ENCODE measurements at places on chromosomes 4 and X.

GRCh38 chr4:118280501-118281218 is 72.1 kb downstream of the PRSS12 start:
- no peak for DNase-seq

GRCh38 chr4:175807547-175807946 is 4.5 kb downstream of the GPM6A start:
- DNase-seq, result no peak

DNA sequence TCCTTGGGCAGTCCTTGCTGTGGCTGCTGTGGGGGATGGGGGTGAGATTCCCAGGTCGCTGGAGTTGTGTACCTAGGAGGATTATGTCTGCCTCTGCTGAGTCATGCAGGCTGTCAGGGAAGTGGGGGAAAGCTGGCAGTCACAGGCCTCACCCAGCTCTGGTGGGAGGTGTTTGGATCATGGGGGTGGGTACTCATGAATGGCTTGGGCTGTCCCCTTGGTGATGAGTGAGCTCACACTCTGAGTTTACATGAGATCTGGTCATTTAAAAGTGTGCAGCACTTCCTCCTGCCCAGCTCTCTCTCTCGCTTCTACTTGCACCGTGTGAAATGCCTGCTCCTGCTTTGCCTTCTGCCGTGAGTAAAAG is 24.6 kb upstream of the PDLIM3 start:
- no peak for DNase-seq

- DNase-seq, result no peak
Observed at GRCh38 chr4:110735686-110736085, 112.8 kb upstream of the PITX2 start.

GRCh38 chr4:185852961-185853360 is 41.0 kb upstream of the SORBS2 start:
- DNase-seq, result no peak

GRCh38 chrX:42772874-42773273 is 5.1 kb downstream of the PPP1R2C start:
- no peak for DNase-seq

DNA sequence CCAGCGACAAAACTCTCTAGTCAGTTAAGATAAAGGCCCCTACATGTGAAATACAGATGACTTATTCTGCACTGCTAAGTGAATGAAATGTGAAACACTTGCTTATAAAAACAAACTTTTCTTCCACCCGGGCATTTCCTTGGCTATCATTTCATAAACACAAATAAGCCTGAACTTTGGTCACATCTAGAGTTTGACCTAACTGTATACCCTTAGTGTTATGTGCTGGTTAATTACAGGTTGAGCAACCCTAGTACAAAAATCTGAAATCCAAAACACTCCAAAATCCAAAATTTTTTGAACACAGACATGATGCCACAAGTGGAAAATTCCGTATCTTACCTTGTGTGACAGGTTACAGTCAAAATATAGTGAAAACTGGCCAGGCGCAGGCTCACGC is 45.9 kb downstream of the SAT1 start:
- DNase-seq, result no peak

DNA sequence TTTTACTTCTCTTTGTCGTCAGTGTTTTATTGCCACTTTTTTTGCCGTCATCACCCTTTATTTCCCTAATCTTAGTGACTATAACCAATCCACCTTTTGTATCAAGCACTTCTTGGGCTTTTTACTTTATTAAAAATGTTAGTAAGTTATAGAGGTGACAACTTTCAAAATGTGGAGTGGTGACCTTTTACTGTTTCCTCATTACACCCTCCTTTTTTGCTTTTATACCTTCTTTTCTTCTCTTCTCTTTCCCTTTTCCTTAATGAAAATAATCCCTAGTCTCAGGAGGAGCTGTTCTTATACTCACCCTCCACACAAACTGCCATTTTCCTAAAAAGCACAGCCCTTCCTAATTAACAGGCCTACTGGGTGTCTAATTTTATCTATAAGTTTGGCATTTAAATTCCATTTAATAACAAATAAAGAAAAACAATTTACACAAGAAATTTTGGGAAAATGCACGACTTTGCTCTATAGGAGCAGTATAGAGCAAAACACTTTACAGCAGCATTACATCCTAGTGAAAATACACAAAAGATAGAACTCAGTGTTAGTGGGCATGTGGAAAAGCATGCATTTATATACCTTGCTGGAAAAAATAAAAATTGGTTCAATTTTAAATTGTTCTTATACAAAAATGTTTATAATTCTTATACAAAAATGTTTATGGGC is 27.3 kb downstream of the BBS12 start:
- DNase-seq, result no peak

GRCh38 chr4:11424000-11424399 is 4.7 kb downstream of the HS3ST1 start:
- no peak for DNase-seq

DNA sequence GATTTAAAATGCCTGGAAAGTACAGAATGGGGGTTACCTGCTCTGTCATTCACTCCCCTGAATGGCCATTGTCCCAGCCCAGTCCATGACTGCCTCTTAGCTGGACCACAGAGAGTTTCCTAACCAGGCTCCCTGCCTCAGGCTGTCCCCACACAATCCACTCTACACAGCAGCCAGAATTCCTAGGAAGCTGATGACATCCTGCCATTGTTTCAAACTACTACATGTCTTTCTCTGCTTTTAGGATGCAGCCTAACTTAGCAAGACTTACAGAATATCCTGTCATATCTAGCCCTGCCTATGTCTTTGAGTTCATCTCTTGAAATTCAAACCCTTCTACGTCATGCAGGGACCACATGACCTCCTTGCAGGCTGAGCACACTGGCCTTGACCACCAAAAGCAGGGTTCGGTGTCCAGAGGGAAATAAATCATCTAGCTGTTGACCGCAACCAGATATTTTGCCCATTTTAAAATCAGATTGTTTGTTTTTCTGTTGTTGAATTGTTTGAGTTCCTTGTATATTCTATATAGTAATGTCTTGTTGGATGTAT is 16.1 kb upstream of the CRMP1 start:
- DNase-seq, result no peak

- no peak for DNase-seq
Observed at GRCh38 chr4:127559981-127560380, 72.8 kb upstream of the INTU start.

DNA sequence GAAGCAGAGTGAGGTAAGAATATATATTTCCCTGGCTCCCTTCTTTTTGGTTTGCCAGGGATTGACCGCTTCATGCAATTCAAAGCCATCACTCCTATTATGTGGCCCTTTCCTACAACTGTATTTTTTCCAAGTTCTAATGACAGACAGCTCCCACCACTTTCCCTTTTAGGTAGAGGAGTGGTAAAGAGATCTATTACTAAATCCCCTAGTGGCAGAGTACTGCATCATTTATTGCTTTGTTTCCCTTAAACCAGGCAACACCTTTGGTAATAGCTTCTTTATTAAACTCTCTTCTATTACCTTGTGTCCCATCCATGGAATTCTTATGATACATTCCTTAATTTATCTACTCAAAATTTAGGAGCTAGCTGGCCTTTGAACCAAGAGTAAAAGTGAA is 90.7 kb downstream of the CNOT6L start:
- no peak for DNase-seq

DNA sequence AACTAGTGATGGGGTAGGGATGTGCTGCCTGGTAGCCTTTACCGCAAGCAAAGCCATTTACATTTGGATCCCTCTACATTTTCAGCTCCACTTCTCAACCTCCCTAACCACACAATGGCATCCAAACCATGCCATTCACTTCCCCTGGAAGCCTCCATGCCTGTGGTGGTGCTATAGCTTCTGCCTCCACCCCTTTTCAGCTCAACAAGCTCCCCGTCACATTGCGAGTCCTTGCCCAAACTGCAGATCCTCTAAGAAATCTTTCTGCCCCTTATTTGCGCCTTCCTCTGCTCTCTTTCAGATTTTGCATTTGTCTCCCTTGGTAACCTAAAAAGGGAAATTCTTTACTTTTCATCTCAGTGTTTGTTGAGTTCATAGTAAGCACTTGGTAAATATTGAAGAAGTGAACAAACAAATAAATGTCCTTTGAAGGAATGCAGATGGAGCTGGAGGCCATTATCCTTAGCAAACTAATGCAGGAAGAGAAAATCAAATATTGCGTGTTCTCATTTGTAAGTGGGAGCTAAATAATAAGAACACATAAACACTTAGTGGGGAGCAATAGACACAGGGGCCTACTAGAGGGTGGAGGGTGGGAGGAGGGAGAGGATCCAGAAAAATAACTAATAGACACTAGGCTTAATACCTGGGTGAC is 6.9 kb downstream of the CYTL1 start:
- no peak for DNase-seq

DNA sequence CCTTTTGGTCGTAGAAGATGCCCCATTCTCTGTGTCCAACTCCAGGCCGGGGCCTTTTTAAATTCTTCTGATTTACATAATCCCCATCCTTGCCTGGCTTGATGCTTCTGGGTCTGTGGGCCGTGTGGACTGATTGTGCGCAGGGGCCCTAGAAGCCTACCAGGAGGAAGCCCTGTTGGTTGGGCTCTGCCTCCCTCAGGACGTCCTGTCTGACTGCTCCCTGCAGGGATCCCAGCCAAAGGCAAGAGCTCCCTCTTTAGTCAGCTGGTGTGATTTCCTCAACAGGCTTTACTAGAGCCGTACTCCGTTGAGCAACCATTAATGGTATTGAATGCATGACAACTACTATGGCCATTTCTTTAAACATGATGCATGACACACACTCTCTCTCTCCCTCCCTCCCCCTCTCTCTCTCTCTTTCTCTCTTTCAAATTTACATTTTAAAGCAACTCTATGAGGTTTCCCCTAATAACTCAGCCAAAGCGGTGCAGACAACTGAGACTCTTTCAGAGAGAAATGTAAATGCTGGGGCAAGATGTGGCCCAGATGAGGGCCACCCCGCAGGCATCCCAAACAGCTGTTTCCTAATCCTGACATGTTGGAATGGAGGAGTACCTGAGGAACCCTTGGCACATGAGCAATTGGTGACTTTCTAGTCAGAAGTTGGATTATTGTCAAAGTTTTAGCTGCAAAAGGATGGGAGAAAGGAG is 117.3 kb downstream of the DRD5 start:
- DNase-seq, result no peak

- no peak for DNase-seq
Observed at GRCh38 chr4:48832571-48832970, 1.7 kb downstream of the OCIAD1 start.

GRCh38 chrX:67574696-67575095 is 30.9 kb downstream of the AR start:
- DNase-seq, result no peak

DNA sequence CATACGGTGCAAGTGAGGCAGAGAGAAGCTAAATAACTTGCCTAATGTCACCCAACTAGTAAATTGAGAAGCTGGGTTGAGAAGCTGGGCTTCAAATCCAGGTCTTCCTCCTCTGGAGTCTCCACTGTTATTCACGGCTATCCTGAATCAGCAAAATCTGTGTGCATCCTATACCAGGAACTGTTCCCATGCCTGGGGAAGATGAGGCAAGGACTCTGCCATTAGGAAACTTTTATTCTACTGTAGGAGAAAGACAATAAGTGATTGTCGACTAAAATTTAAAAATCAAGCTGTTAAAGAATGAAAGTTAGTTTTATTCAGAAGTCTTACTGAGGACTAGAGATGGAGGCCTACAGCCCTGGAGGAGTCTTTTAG is 872 bp upstream of the TEC start:
- DNase-seq, result no peak

DNA sequence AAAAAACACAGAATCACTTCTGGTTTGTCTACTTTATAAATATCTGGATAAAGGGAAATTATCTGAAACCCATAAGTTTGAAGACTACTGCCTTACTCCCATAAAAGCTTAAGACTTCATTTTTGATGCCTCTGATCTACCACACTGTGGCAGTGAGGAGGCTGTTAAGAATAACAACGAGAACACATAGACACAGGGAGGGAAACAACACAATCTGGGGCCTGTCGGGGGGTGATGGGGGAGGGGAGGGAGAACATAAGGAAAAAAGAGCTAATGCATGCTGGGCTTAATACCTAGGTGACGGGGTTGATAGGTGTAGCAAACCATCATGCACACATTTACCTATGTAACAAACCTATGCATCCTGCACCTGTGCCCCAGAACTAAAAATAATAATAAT is 573.7 kb downstream of the GBA3 start:
- DNase-seq, result no peak

- no peak for DNase-seq
Observed at GRCh38 chrX:121902463-121902862, 855.1 kb downstream of the GLUD2 start.

GRCh38 chrX:65706041-65706828 is 38.8 kb downstream of the MSN start:
- no peak for DNase-seq

DNA sequence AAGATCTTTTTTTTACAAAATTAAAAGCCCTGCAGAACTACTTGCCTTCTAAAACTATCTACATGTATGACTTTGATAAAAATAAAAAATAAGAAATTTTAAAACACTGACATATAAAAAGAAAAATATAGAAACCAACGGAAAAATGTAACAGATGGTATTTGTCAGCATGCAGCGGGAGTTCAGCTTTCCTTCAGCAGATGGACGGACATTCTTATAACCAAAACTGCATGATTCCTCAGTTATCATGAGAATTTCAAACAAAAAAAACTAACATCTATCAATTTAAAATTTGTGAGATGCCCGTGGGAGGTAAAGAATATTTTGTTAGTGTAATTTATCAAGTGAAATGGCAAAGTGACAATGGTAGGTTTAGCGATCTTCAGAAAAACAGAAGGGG is 23.2 kb downstream of the RWDD4 start:
- no peak for DNase-seq

- DNase-seq, result no peak
Observed at GRCh38 chr4:125849869-125850268, 535.1 kb downstream of the FAT4 start.

- no peak for DNase-seq
Observed at GRCh38 chr4:185874516-185875230, 62.7 kb upstream of the SORBS2 start.

DNA sequence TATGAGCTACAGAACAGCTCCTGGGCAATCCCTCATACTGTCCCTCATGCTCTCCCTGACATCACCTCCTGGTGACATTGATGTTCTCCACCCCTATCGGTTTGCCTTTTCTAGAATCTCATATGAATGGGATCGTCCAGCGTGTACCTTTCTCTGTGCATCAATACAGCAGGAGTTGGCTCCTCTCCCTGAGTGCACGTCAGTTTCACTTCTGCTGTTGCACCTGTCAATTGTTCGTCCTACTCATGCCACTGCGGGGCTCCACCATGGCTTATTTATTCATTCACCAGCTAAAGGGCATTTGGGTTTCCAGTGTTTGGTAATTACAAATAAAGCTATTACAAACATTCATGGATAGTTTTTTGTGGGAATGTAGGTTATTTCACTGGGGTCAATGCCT is 269.1 kb upstream of the ZFP42 start:
- DNase-seq, result no peak

DNA sequence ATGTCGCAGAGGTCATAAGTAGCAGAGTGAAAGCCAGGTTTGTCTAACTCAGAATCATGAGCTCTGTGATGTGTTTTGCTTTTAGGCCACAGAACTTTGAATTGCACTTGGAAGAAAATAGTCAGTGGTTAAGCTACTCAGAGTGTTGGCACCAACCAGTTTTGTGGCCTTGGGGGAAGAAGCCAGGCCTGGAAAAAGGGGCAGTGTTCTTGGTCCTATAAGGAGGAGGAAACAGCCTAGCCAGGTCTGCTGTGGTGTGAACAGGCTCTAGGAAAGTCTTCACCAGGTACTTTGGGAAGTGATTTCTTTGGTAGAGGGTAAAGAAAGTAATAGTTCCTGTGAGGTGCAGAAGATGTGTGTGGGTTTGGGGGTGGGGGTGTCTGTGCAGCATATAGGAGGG is 49.2 kb downstream of the FHIP1A start:
- DNase-seq, result no peak

Data from stimulated activated CD8-positive, alpha-beta memory T cell treated with anti-CD3 and anti-CD28 coated beads, Interleukin-4, amount 100 ng/mL, for 4 hours (primary cell).